ENCODE measurements at places on chromosomes 7 and 10. TPM values are rescaled to one million over a fixed set of nuclear protein-coding genes. Genes with fewer than 3 reads are reported as not detected.

The GNGT1 gene
- not detected for total RNA-seq

The ANXA8 gene
- 4.6 TPM for total RNA-seq

The CACNA2D1 gene
- 5.9 TPM for total RNA-seq

- DNase-seq: no peak
Measured at GRCh38 chr10:27252267-27253000, 11.8 kb upstream of the ACBD5 start.

DNA sequence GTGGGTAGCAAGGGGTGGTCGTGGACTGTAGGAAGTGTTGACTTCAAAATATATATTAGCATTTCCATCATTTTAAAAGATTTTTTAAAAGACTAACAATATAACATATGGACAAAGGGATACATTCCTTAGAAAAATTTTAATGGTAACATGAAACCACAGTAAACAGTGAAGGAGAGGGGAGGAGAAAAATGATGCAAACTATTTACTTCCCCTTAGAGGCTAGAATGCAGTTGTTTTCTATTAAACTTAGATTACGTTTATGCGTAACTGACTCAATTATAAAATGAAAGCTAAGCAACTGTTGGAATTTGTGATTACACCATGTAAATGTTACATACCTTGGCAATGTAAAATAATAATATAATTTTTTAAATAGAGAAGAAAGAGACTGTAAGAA is 41.3 kb downstream of the CALD1 start:
- no peak for DNase-seq

The PILRA gene
- 0.68 TPM for total RNA-seq

- peak; percentile 76 for DNase-seq
Measured at GRCh38 chr10:99845837-99846382, 63.5 kb downstream of the ABCC2 start.

- no peak for DNase-seq
Measured at GRCh38 chr7:77242554-77242953, 42.9 kb upstream of the FGL2 start.

The SLIT1 gene
- total RNA-seq: 0.07 TPM

DNA sequence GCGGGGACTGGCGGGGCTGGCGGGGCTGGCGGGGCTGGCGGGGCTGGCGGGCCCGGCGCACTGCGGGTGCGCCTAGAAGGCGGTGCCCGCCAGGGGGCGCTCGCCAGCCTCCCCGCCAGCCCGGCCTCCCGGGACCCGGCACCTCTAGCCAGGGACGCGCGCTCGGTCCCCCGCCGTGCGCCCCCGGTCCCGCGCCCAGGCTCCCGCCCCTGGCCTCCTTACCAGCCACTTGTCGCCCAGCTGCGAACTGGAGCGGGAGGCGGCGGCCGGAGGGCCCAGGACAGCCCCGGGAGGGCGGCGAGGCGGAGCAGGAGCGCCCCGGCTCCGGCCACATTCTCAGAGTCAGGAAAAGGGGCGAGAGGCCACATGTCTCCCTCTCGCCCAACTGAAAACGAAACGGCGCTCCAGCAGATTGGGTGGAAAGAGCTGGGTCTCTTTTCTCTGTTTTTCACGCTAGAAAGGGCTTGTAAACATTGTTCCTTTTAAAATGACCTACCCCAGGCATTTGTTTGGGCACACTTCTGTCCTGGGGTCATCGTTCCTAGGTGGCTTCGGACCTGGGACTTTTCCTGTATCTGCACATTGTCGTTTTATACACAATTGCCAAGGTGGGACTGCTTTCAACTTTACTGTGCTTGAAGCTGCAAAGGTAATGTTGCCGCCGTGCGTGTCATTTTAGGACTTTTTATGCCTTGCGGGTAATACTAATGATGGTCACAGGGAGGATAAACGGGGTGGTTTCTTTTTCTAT is 378 bp upstream of the PRKCQ start:
- no peak for DNase-seq

- no peak for DNase-seq
Measured at GRCh38 chr7:108875139-108875538, 305.5 kb downstream of the DNAJB9 start.

DNA sequence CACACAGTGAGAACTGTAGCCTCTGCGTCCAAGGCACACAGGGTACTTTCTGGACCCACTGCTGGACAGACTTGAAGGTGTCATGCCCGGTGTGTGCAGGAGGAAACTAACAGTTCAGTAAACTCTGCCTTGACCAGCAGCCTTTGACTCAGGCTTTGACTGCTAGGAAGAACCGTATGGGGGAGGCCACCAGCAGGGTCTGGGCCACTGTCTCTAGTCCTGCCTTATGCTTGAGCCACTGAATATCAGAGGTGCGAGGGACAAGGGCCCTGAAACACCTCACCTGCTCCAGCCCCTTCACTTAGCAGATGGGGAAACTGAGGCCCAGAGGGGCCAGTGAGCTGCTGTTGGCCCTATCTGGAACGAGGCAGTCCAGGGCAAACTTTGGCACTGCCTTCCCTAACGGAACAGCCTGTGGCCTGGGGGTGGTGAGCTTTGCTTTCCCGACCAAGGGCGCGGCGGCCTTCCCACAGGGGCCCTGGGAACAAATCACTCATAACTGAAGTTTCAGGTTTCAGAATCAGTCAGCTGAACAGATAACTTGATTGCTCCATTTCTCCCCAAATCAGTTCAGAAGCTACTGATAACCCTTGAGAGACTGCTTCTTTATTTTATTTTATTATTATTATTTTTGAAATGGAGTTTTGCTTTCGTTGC is 130.0 kb downstream of the FAM53B start:
- DNase-seq: no peak

The OR2A7 gene
- total RNA-seq: 2.8 TPM

DNA sequence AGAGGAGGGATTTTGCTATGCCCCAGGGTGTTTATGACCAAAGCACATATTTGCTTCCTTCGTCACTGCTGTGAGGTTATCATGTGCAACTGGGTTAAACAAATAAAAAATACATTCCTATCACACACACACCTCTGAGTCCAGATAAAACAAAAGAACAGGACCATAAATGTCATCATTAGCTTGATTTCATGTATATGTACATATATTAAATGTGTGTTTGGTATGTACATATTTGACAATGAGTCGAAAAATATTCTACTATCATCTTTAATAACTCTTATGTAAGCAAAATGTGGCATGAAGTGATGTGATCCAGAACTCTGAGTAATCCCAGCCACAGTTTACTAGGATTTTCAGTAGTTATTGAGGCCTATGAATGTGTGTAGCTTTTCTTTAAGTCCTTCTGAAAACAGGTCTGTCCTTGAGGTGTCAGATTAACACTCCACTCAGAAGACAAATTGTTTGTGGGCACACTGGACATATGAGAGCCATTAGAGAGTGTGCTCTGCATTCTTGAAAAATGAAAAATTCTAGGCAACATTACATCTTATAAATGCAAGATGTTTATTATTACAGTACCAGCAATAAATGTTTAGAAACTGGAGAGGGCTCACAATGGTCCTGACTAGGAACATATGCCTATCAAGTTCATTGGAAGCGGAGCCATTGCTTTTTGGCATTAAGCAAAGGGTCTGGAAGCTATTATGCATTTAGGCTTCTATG is 335.1 kb upstream of the SEMA3A start:
- DNase-seq: peak; percentile 69

GRCh38 chr7:93562936-93563335 is 11.6 kb downstream of the CALCR start:
- DNase-seq: no peak

The UCN3 gene
- total RNA-seq: not detected

DNA sequence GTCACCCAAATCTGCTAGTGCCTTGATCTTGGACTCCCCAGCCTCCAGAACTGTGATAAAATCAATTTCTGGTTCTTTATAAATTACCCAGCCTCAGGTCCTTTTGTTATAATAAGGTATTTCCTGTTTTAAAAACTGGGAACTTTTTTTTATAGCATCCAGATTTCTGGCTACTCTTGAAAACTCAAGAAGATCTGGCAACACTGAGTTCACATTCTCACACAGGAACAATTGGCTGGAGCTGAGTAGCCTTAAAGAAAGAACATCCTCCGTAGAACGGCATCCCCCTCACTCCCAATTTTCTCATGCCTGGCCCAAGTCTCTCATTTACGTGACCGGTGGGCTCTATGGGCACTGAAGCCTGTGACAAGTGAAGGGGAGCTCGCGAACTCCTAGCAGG is 47.1 kb downstream of the SLC35G1 start:
- no peak for DNase-seq

The IL2RA gene
- total RNA-seq: 0.34 TPM

The C10orf62 gene
- not detected for total RNA-seq

- peak; percentile 52 for DNase-seq
Measured at GRCh38 chr7:148299350-148300276, 291.0 kb upstream of the C7orf33 start.

- no peak for DNase-seq
Measured at GRCh38 chr7:151251689-151252560, 3.4 kb upstream of the SMARCD3 start.

- peak; percentile 9 for DNase-seq
Measured at GRCh38 chr7:90717296-90718060, 121.4 kb downstream of the CDK14 start.

GRCh38 chr10:12848439-12849173 is 152.9 kb downstream of the CCDC3 start:
- DNase-seq: no peak

DNA sequence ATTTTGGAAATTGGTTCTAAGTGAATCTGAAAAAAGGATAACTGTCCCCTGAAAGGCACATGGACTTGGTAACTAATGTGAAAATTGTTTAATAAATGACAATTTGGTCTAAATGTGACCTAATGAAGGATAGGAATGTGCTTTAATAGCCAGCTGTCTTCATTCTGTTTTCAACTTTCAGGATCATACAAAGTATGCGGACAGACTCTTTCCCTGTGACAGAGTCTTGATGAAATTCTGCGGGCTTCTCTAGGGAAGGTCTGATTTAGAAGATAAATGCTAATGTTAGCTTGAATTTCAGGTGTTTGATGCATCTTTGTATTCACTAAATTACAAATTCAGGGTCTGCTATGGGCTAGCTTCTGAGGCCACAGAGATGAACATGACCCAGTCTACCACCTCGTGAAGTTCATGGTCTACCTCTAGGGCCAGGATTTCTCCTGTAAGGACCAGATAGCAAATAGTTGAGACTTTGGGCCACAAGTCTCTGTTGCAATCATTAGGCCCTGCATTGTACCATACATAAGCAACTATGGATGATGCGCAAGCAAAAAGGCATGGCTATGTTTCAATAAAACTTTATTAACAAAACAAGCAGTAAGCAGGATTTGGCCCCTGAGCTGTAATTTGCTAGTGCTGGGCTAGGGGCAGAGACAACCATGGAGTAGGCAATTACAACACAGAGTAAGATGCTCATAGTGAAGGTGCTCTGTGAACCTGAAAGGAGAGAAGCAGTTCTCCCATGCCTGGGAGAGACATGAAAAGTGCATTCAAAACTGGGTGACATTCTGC is 368.6 kb downstream of the INHBA start:
- no peak for DNase-seq

The SLC26A5 gene
- not detected for total RNA-seq

- peak; percentile 42 for DNase-seq
Measured at GRCh38 chr10:129035052-129035827, 431.8 kb upstream of the MGMT start.

GRCh38 chr7:44703921-44704320 is 44.7 kb upstream of the ZMIZ2 start:
- no peak for DNase-seq

The SCD gene
- 288 TPM for total RNA-seq

The GPC2 gene
- 13.6 TPM for total RNA-seq

The CHN2 gene
- 3.6 TPM for total RNA-seq

DNA sequence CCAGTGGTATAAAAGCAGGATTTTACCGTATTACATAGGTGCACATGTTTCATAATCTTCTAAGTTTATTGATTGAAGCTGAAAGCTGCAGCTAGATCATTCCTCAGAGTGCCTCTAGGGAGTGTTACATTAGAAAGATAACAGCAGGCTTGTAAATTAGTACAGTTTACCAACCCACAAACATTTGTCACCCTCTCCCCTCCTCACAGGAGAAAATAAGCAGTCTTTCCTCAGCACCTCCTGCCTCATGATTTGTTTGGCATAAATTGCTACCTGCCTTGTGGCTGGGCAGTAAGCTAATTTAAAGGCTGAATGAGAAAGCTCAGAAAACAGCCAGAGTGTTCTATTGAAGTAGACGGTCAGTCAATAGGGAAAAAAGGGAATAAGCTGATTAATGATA is 74.2 kb downstream of the NXPH1 start:
- no peak for DNase-seq

The BTRC gene
- total RNA-seq: 10.2 TPM

DNA sequence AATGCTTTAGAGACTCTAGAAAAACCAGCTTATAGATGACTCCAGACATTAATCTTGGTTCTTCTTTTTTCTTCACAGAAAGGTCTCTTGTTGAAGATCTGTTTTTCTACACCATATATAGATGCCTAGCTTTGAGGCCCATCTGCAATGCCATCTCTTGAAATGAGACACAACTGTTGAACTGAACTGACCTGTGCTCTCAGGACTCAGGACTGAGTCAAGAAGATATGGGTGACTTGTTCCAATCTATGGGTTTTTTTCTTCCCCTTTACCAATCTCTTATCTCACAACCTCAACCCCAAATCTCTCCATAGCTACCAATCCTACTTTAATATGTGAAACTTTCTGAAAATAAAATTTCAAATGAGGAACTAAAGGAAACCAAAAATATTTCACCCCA is 194.7 kb downstream of the SNX13 start:
- DNase-seq: no peak

DNA sequence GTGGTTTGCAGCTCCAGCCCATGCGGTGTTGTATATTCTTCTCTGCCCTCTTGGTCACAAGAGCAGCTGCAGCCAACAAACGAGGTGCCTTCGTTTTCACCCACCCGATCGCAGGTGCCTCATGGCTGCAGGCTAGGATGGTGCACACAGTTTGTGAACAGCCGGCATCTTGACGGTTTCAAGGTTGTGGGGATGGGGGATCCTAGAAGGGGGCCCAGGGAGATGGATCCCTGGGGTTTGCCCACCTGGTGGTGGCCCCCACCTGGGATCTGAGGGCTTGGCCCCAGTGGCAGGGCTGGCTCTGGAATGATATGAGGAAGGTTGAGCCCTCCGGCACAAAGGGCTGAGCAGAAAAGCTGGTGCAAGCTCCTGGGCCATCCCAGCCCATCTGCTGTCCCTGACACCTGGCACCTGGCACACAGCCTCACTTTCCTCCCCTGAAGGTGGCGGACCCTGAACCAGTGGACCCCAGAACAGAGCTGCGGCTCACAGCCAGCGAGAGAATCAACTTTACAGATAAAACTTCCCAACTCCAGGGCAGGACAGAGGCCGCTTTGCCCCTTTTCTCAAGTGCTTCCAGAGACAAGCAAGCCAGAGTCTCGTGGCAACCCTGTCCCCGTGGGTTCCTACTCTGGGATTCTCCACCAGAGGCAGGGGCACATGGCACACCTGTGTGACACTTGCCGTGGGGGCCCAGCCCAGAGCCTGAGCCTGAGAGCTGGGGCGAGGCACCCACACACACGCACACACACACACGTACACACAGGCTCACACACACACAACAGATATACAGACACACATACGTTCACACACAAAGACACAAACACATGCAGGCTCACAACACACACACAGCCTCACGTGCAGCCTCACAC is 177.3 kb upstream of the PPP2R2D start:
- no peak for DNase-seq

GRCh38 chr10:52965509-52965908 is 192.9 kb upstream of the MBL2 start:
- no peak for DNase-seq
